Occipital lobe (tissue), 3 donors: ENCODE measurements at places on chromosomes 7 and 10. TPM values are rescaled to one million over a fixed set of nuclear protein-coding genes. Genes with fewer than 3 reads are reported as not detected.

Gene OLAH
- 0.31 TPM for total RNA-seq

Gene LBX1
- total RNA-seq, result not detected

Gene SPAM1
- total RNA-seq, result not detected

Gene PIP
- not detected for total RNA-seq

Gene HPSE2
- total RNA-seq, result not detected

Gene LRRC4
- 18.4 TPM for total RNA-seq

Gene CPEB3
- total RNA-seq, result 22.0 TPM

Gene GPR141
- total RNA-seq, result not detected

Gene ATG9B
- total RNA-seq, result 1.9 TPM

Gene GLCCI1
- total RNA-seq, result 32.6 TPM

Gene ASB4
- 0.16 TPM for total RNA-seq

Gene GSAP
- total RNA-seq, result 12.6 TPM

Gene ANKRD2
- not detected for total RNA-seq

DNA sequence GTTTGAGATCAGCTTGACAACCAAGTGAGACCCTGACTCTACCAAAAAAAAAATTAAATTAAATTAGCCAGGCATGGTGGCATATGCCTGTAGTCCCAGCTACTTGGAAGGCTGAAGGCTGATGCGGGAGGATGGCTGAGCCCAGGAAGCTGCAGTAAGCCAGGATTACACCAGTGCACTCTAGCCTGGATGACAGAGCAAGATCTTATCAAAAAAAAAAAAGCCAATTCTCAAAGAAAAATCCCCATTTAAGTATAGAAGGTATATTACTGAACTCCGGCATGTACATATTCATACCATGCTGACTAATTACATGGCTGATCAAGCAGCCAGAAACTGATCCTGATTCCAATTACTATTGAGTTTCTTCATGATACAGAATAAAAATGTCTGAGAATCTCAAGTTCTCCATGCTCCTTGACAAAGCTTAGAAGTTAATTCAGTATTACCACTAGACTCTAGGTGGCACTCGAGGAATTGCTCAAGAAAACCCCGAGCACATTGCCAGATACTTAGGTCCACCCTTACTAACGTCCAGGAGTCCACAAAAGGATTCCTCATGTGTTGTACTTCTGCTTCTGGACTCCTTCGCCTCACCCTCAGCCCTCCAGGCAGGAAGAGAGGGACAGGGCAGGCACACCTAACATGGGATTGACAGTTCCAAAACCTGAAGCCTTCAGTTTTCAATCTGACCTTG is 148.9 kb downstream of the PARD3 start:
- DNase-seq, result no peak

DNA sequence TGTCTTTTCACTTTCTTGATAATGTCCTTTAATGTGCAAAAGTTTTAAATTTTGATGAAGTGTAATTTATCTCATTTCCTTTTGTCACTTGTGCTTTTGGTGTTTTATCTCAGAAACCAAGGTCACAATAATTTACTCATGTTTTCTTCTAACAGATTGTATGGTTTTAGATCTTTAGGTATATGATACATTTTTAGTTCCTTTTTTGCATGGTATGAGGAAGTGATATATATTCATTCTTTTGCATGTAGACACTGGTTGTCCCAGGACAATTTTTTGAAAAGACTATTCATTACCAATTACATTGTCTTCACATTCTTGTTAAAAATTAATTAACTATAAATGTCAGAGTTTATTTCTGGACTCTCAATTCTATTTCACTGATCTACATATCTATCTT is 39.8 kb upstream of the GPR22 start:
- DNase-seq, result no peak

- no peak for DNase-seq
These were observed 1.0 kb upstream of the PTPRE start for GRCh38 chr10:127905848-127906261.

GRCh38 chr7:92095380-92095779 is 38.9 kb downstream of the CYP51A1 start:
- DNase-seq, result no peak

- DNase-seq, result no peak
These were observed 75.0 kb upstream of the ANK3 start for GRCh38 chr10:60464659-60465058.

GRCh38 chr7:22935269-22935668 is 78.7 kb downstream of the HYCC1 start:
- no peak for DNase-seq

DNA sequence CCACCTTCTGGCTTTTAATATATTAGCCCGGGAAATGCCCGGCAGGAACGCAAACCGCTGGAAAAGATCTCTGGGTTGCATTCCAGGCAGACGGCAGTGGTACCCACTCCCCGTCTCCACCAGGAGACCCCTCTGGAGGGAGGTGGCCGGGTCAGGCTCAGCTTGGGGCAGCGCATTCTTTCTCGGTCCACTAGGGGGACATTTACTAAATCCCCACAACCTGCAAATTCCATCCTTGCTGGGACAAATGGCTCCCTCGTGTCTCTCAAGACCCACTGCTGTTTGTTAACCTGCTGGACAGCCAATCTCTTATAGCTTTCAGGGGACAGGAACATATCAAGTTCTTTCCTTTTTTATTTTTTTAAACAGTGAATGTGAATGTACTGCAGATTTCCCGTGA is 45.8 kb upstream of the CARD11 start:
- DNase-seq, result no peak

GRCh38 chr7:42139751-42140150 is 97.3 kb downstream of the GLI3 start:
- DNase-seq, result no peak

- DNase-seq, result no peak
These were observed 826.5 kb downstream of the TNS3 start for GRCh38 chr7:46755120-46756034.

- DNase-seq, result no peak
These were observed 135.5 kb downstream of the IQUB start for GRCh38 chr7:123398921-123399320.

DNA sequence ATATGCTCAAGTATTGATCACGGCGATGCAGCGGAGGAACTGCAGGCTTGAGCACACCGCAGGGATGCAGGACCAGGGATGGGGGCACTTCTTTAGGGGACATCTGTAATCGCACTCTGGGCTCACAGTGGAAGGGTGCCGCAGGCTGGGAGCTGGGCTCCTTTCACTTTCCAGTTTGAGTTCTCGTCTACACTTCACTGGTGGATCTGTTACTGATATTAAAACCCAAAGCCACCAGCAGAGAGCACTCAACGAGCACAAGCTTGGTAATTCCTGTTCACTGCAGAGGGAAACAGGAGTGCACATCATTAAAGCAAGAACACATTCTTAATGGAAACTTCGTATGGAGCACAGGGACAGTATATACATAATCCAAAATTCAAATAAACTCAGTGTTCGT is 91.3 kb downstream of the PARD3 start:
- no peak for DNase-seq

DNA sequence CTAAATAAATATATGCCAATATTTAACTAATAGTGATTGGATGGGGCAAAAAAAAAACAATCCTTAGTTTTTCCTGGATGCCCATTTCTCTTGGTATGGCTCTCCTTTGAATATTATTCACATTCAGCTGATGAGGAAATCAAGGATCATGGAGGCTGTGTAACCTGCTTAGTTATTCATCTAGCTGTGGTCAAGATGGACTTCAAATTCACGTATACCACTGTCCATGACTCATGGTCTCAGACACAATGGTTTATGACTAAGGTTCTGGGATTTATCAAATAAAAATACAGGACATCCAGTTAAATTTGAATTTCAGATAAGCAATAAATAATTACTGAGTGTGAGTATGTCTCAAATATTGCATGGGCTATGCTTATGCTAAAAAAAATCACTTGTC is 191.5 kb upstream of the CELF2 start:
- DNase-seq, result no peak

GRCh38 chr7:112726076-112726475 is 64.1 kb downstream of the TMEM168 start:
- DNase-seq, result no peak

GRCh38 chr7:128826916-128827247 is 3.3 kb upstream of the FLNC start:
- no peak for DNase-seq

GRCh38 chr7:130598056-130598455 is 70.5 kb downstream of the COPG2 start:
- no peak for DNase-seq

DNA sequence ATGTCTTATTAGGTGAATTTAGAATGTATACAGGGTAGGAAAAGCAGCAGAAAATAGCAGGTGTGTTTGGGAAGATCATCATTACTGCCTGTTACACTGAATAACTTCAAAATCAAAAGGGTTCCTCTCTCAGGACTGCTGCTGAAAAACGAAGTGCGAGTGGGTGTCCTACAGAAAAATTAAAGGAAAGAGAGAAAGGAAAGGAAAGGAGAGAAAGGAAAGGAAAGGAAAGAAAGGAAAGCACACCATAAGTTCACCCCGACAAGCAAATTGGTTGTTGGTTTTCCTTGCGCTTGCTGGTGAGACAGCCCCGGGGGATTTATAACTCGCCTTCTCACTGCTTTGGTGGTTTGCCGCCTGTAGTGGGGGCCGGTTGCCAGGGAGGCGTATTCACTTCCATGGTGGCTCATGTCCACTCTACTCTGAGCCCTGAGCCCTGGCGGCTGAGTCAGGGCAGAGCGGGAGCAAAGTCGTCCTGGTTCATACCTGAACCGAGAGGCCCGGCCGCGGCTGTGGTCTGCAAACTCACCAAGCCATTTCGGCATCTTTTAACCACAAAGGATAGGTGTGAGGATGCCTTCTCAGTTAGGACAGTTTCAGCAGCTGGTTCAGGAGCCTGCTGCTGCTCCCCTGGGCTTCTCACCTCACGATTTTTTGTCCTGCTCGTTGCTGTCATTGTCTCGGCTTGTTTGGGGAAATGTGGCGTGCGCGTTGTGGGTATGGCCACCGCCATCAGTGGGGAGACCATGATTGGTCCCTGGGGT is 26.1 kb downstream of the INPP5A start:
- DNase-seq, result no peak

DNA sequence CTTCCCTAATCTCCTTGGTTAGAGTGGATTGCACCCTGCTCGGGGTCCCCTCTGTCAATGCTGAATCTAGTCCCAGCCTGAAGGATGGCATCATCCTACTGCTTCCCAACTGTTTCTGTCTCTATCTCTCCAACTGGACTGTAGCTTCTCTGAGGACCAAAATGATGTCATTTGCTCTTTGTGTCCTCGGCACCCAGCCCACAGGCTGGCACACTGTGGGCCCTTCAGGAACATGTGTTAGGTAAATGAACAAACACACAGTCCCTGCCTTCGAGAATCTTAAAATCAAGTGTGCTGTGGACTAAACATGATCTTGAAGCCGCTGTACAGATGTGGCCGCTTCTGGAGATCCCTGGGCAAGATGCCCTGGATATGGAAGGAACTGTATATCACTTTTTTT is 5.0 kb upstream of the CDH23 start:
- DNase-seq, result no peak

- DNase-seq, result no peak
These were observed 492 bp upstream of the VCL start for GRCh38 chr10:73997461-73997786.

DNA sequence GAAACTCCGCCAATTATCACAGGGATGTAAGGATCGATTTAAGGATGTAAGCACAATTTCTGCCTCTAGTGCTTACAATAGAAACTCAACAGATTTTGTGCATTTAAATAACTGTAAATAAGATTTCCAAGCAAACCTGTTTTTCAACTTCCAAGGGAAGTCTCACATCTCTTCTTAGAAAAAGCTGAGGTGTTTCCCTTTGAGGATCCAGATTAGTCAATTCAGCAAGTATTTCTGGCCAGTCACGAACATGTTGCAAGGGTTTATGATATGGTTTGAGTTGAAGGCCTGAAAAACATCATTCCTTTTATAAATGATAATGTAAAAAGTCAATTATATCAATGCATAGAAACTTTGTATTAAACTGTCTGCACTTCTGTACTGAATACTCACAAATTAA is 23.9 kb downstream of the KRIT1 start:
- no peak for DNase-seq

- no peak for DNase-seq
These were observed 67.0 kb upstream of the ARID5B start for GRCh38 chr10:61834519-61834918.

DNA sequence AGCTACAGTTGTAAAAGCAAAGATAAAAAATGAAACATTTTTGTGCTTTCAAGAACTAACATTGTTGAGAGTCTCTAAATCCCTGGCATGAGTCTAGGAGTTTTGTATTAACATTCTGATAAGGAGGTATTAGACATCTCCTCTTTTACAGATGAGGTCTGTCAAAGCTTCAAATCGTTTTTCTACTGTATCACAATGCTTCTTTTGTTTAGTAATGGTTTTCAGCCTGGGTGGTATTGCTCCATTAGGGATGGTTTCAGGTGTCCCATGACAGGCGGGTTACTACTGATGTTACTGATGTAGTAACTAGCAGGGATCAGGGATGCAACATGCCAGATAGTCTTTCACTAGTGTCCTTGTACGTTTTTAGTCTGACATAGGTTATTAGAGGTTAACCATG is 27.4 kb downstream of the STAM start:
- DNase-seq, result no peak

- no peak for DNase-seq
These were observed 86.9 kb downstream of the EXOC4 start for GRCh38 chr7:133339772-133340171.

GRCh38 chr10:19917751-19918478 is 101.7 kb downstream of the PLXDC2 start:
- DNase-seq, result no peak

- DNase-seq, result no peak
These were observed 197.0 kb upstream of the PRSS58 start for GRCh38 chr7:142454862-142455261.

DNA sequence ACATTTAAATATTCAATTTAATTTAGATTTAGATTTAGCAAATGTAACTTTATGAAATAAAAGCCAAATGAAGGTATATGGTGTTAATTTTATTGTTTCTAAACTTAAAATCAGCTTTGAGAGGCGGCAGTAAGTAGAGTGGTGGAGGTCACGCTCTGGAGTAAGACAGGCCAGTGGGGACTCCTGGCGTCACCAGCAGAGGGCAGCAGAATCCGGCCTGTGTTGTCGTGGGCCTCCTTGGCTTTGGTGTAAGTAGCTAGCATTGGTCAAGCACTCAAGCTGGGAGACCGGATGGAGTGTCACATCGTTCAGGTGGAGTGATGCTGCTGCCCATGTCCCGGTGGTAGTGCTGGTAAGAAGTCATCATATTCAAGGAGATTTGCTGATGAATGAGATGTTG is 98.7 kb upstream of the DNAJB6 start:
- DNase-seq, result no peak
